Caco-2 (cell line): ENCODE measurements at places on chromosomes 16 and 17. TPM values are rescaled to one million over a fixed set of nuclear protein-coding genes. Genes with fewer than 3 reads are reported as not detected.

GRCh38 chr16:401468-402348 is at the start of gene DECR2:
TSS of gene DECR2 (plus strand) at chr16:401885. CDS start at chr16:401964, 79 bp downstream.
- peaks cover 3% of the 10 kb centered on the region for H3K36me3 ChIP-seq
- DNase-seq = peak; percentile 93
- peak within 1 kb of the TSS; percentile 89 for H3K4me3 ChIP-seq
- peaks cover 30% of the 10 kb centered on the region for H3K4me1 ChIP-seq
- H3K27ac ChIP-seq = peak within 1 kb of the TSS; percentile 81
- no peaks in the 10 kb centered on the region for H3K27me3 ChIP-seq

DNA sequence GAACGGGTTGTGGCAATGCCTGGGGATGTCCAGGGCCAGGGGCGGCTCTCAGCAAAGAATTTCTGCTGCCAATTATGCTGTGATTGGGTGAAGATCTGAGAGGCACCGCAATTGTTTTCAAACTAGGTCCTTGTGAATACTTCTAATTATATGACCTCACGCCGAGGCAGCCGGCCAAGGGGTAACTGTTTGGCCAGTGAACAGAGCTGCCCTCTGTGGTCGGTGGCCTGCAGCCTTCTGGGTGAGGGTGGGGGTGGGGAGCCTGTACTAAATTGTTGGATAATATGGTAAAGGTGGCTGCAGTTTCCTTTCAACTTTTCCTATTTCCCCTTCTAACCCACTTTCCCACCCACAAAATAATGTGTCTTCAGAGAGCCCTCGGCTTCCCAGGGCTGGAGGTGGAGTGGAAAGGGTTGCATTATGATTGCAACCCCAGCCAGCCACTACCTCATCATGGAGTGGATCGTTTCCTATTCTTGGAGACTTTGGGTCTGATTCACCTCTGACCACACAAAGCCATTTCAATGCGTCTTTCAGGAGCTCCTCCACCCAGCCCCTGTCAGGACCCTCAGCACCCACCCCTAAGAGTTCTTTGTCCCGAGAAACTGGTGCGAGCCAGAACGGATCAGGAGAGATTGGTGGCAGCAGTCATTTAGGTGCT is 2.0 kb upstream of the DNAI2 start:
- no peak for DNase-seq
- H3K36me3 ChIP-seq = no peaks in the 10 kb centered on the region
- no peaks in the 10 kb centered on the region; the same call in 1 of the 2 replicates for H3K27me3 ChIP-seq
- no peak overlapping the region for H3K27ac ChIP-seq
- H3K4me3 ChIP-seq = no peak overlapping the region

DNA sequence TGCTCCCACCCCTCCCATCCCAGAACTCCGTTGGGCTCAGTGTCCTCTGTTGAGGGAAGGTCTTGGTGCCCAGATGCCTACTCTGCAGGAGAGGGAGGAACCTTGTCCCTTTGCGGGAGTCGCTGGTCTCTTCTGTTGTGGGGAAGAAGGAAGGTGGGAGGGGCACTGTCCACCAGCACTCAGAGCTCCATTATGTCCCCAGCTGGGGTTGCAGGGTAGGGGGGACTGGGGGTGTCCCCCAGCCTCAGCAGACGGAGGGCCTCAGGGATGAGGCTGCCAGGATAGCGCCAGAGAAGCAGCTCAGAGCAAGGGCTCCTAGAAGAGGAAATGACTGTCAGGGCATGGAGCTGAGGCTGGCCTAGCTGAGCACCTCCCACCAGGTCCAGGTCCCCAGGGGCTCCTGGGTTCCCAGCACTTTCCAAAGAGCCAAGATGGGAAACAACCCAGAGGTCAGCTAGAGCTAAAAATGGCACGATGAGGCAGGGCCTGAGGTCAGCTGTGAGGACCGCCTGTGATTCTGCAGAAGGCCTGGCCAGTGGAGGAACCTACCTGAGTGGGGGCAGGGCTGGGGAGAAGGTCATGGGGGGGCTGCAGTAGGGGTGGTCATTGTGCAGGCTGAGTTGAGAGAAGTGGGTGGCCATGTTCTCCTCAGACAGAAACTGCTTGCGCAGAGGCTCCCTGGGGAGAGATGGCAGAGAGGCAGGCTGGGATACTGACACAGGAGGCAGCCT is 893 bp downstream of the HCFC1R1 start:
- H3K4me3 ChIP-seq = peak overlapping the region; percentile 69
- H3K4me1 ChIP-seq = peaks cover 29% of the 10 kb centered on the region
- no peak for DNase-seq
- no peaks in the 10 kb centered on the region for H3K27me3 ChIP-seq
- peak overlapping the region; percentile 89 for H3K27ac ChIP-seq

DNA sequence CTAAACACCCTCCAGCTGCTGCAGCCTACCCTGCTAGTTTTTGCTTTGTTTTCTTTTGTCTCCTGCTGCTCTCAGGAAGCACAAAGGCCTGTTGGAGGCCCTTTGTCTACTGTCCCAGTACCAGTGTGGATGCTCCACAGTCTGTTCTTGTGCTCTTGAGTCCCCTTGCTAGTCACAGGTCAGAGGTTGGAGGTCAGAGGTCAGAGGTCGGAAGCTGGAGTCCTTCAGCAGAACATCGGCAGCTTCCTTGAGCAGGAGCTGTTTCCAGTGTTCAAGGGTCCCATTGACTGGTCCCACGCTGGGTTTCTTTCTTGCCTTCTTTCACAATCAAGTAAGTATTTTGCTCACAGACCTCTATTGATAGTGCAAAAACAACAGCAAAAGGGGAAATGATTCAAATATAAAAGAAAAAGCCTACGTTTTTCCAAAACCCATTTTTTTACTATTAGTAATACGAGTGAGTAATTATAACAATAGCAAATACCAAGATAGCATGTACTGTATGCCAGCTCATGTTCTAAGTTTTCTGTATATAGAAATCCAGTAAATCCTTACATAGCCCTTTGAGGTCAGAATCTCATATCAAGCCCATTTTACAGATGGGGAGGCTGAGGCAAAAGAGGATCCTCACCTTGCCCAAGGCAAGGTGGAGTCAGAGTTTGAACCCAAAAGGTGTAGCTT is 10.9 kb upstream of the IL34 start:
- no peak overlapping the region for H3K4me3 ChIP-seq
- no peak overlapping the region for H3K27ac ChIP-seq
- H3K36me3 ChIP-seq = no peaks in the 10 kb centered on the region
- no peak for DNase-seq
- H3K27me3 ChIP-seq = no peaks in the 10 kb centered on the region

- no peak overlapping the region for H3K4me3 ChIP-seq
- no peaks in the 10 kb centered on the region for H3K4me1 ChIP-seq
- no peaks in the 10 kb centered on the region for H3K27me3 ChIP-seq
- no peak overlapping the region for H3K27ac ChIP-seq
- no peak for DNase-seq
Measured at GRCh38 chr17:55842405-55843158, 91.7 kb downstream of the PCTP start.

DNA sequence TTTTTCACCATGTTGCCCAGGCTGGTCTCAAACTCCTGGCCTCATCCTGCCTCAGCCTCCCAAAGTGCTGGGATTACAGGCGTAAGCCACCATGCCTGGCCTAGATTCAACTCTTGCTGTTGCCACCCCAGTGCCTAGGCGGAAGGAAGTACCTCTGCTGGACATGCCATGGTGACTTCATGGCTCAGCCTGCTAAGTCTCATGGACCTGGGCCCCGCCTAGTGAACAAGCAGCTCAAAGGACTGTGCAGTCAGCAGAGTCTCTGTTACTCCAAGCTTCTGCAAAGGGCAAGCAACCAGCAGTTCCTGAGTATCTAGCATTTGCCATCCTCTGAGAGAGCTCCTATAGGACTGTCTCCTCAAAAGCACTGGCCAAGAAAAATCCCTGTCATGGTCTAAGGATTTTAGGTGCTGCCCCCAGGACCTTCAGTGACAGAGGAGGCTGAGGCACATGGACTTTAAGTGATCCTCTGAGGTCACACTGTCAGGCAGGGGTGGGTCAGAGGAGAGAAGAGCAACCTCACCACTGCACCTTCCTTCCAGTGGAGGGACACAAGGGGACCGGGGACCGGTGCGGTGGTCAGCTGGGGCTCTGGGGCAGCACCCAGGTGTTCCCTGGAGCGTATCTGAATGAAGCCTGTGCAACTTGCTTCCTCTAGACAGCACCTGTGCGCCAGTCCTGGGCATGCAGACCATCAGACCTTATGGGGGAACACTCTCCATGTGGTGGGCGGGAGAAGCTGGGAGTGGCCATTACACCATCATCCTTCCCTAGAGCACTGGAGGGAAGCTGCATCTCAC is 71.3 kb downstream of the IL21R start:
- DNase-seq = no peak
- peaks cover 4% of the 10 kb centered on the region for H3K36me3 ChIP-seq
- no peak overlapping the region for H3K4me3 ChIP-seq
- H3K27me3 ChIP-seq = no peaks in the 10 kb centered on the region
- H3K27ac ChIP-seq = peak overlapping the region; percentile 2
- H3K4me1 ChIP-seq = no peaks in the 10 kb centered on the region

- no peaks in the 10 kb centered on the region; the same call in 1 of the 2 replicates for H3K27me3 ChIP-seq
Measured at GRCh38 chr16:55912022-55912421, 36.8 kb upstream of the CES5A start.

DNA sequence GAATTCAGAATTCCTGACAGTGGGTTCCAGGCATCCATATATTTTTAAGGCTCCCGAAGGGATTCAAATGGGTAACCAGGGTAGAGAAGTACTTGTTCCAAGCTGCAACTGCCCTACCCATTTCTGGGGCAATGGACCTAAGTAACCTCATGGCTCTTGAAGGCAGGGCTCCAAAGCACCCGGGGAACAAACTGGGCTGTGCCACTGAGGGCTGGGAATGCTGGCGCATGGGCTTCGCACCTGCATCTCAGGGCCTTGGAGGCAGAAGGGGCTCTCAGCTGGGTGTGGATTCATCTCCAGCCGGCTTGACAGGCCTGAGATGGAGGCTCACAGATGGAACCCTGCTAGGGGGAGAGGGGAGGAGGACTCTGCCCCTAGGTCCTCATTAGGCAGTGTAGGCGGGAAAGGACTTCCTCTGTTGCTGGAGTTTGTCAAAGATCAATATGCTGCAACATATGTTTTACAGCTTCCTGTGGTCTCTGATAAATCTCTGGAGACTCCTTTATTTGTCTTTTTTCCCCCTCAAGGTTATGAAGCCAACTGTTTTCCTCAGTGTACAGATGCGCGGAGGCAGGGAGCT is 232.3 kb upstream of the NLRP1 start:
- no peak overlapping the region for H3K27ac ChIP-seq
- no peaks in the 10 kb centered on the region for H3K27me3 ChIP-seq
- no peaks in the 10 kb centered on the region for H3K4me1 ChIP-seq
- no peak for DNase-seq
- H3K4me3 ChIP-seq = no peak overlapping the region
- no peaks in the 10 kb centered on the region for H3K36me3 ChIP-seq

DNA sequence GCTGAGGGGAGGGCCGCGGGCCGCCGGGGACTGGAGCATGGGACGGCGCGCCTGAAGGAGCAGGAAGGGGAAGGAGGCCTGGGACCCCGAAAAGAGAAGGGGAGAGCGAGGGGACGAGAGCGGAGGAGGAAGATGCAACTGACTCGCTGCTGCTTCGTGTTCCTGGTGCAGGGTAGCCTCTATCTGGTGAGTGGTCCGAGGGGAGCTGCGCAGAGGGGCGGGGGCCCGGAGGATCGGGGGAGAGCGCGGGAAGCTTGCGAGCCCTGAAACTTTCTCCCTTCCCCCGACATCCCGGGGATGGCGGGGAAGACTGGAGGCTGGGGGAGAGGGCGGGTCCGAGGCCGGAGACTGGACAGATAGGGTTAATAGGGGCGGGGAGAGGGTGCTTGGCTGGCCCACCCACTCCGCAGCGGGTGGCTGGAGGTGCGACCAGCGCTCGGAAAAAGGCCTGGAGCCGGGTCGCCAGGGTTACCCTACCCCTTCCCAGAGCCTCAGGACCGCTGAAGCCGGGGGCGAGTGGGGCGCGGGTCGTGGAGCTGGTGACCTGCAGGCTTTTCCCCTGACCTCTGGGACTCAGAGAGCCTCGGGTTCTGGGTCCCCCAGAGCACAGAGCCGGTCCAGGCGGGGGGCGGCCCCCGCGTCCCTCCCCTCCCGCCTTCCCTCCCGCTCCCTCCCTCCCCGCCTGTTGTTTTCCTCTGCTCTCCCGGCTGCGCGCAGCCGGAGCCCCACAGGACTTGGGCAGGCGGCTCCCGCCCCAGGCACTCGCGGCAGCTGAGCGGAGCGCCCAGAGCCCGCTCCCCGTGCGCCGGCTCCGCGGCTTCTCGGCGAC is 631 bp downstream of the NXPH3 start:
- H3K36me3 ChIP-seq = no peaks in the 10 kb centered on the region
- no peaks in the 10 kb centered on the region; the same call in 1 of the 2 replicates for H3K27me3 ChIP-seq
- peak overlapping the region; percentile 87 for H3K4me3 ChIP-seq
- DNase-seq = peak; percentile 86
- H3K4me1 ChIP-seq = peaks cover 16% of the 10 kb centered on the region

DNA sequence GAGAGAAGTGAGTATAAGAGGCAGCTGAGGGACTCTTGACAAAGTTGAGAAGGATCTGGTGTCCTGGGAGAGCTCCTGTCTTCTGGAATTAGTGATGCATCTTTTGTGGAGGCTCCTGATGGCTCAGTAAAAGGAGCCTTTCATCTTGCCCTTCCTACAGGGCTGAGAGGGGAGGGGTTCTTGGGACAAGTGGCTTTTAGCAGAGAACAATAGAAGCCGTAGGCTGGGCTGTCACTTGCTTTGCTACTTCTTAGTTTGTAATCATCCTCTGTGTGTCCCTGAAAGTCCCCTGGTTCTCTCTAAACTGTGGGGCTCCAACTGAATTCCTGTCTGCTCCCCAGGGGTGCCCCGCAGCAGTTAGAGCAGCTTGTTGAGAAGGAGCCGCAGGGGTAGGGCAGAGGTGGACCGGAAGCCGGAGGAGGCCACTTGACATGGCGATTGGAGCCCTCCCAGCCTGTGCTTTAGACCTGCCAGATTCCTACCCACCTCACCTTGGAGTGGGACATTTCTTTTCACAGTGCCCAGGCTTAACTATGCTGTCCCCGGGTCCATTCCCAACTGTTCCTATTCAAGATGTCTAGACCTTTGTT is 85.1 kb downstream of the PRKCA start:
- H3K4me3 ChIP-seq = no peak overlapping the region
- peak overlapping the region; percentile 76 for H3K27ac ChIP-seq
- no peaks in the 10 kb centered on the region; the same call in 1 of the 2 replicates for H3K36me3 ChIP-seq
- H3K27me3 ChIP-seq = no peaks in the 10 kb centered on the region
- H3K4me1 ChIP-seq = peaks cover 22% of the 10 kb centered on the region

DNA sequence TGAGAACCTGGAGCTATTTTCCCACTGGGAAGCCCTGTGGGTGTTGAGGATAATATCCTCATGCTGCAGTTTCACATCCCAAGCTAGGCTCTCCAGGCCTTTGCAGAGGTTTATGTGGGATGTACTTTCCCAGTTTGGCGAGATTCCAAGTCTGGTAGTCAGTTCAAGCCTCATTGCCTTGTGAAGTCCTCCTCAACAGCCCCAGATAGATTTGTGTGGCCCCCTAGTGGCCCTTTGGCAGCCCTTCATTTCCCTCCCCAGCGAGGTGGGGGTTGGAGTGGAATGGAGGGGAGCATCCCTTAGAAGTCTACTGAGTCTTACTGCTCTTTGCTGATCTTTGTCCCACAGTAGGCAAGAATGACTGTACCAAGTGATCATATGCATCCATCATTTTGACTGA is 137.9 kb downstream of the CDH11 start:
- peak; percentile 43 for DNase-seq
- H3K4me3 ChIP-seq = no peak overlapping the region
- no peaks in the 10 kb centered on the region for H3K36me3 ChIP-seq
- H3K4me1 ChIP-seq = no peaks in the 10 kb centered on the region

TPSG1 gene
- total RNA-seq = not detected in 2 replicates

CTRL gene
- total RNA-seq = 0.66 and 2.3 TPM in 2 replicates

ERAL1 gene
- 77.4 and 85.1 TPM in 2 replicates for total RNA-seq

DHRS7C gene
- total RNA-seq = not detected in 2 replicates

TRAP1 gene
- total RNA-seq = 173 and 199 TPM in 2 replicates

TP53TG3 gene
- total RNA-seq = not detected in 2 replicates

CHRNE gene
- not detected in 2 replicates for total RNA-seq

KCTD19 gene
- total RNA-seq = not detected in 2 replicates

LYZL6 gene
- total RNA-seq = not detected in 2 replicates

GALR2 gene
- 0.50 and 0.79 TPM in 2 replicates for total RNA-seq
